Stimulated activated CD4-positive, alpha-beta T cell treated with anti-CD3 and anti-CD28 coated beads, TNF-alpha, amount 100 ng/mL, for 4 hours (primary cell): ENCODE measurements at places on chromosomes 16 and 17.

DNA sequence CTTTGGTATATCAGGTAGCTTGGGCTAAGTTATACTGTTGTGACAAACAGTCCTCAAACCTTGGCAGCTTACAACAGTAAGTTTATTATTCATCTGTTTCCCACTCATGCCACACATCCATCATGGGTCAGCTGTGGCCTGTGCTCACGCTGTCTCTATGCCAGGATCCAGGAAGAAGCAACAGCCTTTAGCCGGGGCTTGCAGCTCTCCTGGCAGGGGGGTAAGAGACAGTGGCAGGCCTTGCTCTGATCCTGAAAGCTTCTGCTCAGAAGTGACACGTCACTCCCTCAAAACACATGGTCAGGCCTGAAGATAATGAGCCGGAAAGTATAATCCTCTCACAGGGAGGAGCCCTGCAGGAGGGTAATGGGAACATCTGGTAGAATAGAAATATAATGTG lies 377.6 kb downstream of the CPPED1 start:
- DNase-seq, result no peak

DNA sequence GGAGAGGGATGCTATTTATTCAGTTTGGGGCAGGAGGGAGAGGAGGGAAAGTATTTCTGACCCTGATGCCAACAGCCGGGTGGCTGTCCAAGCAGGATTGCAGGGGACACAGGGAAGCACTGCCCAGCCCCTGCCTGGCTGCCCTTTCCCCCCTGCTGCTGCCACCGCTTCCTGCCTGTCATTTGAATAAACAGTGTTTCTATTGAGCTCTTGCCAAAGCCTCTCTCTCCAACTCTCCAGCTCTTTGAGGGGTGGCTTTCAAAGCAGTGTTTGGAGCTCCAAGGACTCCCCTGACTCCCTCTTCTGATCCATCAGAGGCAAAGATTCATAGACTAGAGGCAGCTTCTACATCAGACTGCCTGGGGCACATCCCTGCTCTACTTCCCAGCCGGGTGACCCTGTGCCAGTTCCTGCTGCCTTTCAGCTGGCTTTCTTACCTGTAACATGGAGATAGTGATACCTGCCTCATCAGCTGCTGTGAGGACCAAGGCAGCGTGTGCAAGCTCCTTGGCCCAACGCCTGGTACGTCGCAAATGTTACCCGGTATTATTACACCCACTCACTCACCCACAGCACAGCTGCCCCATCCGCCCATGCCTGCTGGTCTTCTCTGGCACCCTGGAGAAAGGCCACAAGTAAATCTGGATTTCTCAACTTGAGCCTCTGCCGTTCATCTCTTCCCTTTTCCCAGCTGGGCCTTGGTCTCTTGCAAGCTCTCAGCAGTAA lies 9.5 kb downstream of the PROCA1 start:
- DNase-seq, result no peak

- DNase-seq, result no peak
Observed at GRCh38 chr16:14289692-14290340, 218.7 kb downstream of the MRTFB start.

DNA sequence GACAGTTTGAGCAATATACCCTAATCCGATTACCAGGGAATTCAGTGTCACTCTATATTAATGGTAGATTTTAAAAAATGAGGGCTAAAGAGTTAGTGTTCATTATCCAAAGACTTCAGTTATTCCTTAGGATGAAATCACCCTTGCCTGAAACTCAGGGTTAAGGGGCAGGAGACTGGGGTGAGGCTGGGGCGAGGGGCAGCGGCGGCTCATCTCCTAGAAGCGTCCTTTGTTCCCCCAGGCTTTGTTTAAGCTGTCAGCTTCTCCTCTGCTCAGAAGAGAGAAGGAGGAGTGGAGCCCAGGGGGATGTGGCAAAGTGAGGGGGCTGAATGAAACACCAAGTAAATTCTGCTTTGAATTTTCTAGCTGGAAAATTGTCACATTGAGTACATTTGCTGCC lies 117.7 kb upstream of the ELAC2 start:
- DNase-seq, result no peak

GRCh38 chr17:46121841-46122485 lies 71.3 kb downstream of the KANSL1 start:
- no peak for DNase-seq

- DNase-seq, result no peak
Observed at GRCh38 chr17:64687961-64688360, 25.9 kb upstream of the SMURF2 start.

- DNase-seq, result no peak
Observed at GRCh38 chr17:33057564-33057963, 65.9 kb downstream of the SPACA3 start.
